ENCODE measurements at places on chromosomes 11 and 22. TPM values are rescaled to one million over a fixed set of nuclear protein-coding genes. Genes with fewer than 3 reads are reported as not detected.

DNA sequence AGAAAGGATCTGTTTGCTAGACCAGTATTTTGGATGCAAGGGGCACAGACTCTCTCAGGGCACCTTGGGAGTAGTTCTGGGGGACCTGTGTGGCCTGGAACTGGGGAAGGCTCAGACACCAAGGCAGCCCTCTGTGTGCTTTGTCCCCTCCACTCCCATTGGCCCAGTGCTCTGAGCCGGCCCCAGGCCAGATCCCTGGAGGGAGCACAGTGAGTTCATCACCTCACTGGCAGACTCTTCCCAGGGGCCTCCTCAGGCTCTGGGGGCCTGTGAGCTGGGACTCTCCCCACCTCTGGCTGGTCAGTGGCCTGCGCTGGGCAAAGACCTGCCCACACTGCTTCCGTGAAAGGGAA lies 51.7 kb downstream of the CHRDL2 start:
- no peak overlapping the region for H3K27ac ChIP-seq
- no peak for DNase-seq
- no peaks in the 10 kb centered on the region for H3K36me3 ChIP-seq
- H3K4me3 ChIP-seq, result no peak overlapping the region
- H3K27me3 ChIP-seq, result no peaks in the 10 kb centered on the region

- no peaks in the 10 kb centered on the region for H3K27me3 ChIP-seq
- no peak overlapping the region for H3K4me3 ChIP-seq
- peaks cover under 1% of the 10 kb centered on the region for H3K4me1 ChIP-seq
- no peak for DNase-seq
- H3K36me3 ChIP-seq, result peaks cover 12% of the 10 kb centered on the region
These were observed 74.3 kb upstream of the ADORA2A start for GRCh38 chr22:24353121-24353520.

- DNase-seq, result no peak
- no peak overlapping the region for H3K27ac ChIP-seq
- no peak overlapping the region for H3K4me3 ChIP-seq
- H3K4me1 ChIP-seq, result no peaks in the 10 kb centered on the region
These were observed 25.0 kb upstream of the SLC5A1 start for GRCh38 chr22:32018056-32018455.

DNA sequence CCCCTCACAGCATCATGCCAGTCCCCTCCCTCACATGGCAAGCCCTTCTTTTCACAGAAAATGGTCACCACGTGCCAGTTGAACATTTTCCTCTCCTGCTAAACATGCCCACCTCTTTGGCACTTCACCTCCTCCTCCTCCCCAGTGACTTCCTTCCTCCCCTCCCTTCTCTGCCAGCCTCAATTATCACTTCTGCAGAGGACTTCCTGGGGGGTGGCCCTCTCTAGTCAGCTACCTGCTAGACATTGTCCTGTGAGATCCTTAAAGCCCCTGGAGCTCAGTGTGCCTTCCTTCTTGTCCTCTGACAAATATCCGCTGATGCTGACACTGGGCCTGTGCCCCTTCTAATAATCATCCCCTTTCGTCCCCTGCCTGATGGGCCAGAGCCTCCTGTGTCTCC lies 43.2 kb upstream of the E2F8 start:
- DNase-seq, result no peak
- H3K36me3 ChIP-seq, result no peaks in the 10 kb centered on the region
- H3K4me1 ChIP-seq, result no peaks in the 10 kb centered on the region
- H3K27ac ChIP-seq, result no peak overlapping the region
- H3K4me3 ChIP-seq, result no peak overlapping the region
- peaks cover 7% of the 10 kb centered on the region for H3K27me3 ChIP-seq

DNA sequence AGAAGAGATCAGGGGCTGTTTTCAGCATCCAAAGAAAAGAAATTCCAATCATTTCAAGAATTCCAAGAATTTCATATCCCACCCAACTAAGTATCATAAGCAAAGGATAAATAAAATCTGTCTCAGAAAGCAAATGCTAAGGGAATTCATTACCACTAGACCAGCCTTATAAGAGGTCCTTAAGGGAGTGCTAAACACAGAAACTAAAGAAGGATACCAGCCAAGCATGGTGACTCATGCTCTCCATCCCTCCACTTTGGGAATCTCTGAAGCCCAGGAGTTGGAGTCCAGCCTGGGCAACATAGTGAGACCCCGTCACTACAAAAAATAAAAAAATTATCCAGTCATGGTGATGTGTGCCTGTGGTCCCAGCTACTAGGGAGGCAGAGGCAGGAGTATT lies 17.8 kb downstream of the FADD start:
- no peak for DNase-seq
- no peak overlapping the region for H3K27ac ChIP-seq
- peaks cover 3% of the 10 kb centered on the region for H3K27me3 ChIP-seq

DNA sequence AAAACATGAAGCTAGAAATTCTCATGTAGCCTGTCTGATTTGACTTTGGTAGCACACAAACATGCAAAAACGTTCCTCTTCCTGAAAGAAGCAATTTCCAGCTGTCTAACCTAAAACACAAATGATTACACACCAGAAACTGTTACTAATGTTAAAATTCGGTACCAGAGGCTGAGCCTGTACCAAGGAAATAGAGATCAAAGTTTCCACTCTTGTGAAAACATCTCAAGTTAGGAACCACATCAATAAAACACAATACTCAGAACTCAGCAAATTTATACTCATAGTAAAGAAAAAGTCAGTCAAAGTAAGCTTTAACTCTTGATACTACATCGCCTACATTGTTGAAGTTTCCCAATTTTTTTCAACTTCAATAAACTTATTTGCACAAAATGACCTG lies 107.8 kb downstream of the FCHSD2 start:
- H3K4me3 ChIP-seq, result no peak overlapping the region
- H3K27me3 ChIP-seq, result no peaks in the 10 kb centered on the region
- no peak overlapping the region for H3K27ac ChIP-seq
- DNase-seq, result no peak

DNA sequence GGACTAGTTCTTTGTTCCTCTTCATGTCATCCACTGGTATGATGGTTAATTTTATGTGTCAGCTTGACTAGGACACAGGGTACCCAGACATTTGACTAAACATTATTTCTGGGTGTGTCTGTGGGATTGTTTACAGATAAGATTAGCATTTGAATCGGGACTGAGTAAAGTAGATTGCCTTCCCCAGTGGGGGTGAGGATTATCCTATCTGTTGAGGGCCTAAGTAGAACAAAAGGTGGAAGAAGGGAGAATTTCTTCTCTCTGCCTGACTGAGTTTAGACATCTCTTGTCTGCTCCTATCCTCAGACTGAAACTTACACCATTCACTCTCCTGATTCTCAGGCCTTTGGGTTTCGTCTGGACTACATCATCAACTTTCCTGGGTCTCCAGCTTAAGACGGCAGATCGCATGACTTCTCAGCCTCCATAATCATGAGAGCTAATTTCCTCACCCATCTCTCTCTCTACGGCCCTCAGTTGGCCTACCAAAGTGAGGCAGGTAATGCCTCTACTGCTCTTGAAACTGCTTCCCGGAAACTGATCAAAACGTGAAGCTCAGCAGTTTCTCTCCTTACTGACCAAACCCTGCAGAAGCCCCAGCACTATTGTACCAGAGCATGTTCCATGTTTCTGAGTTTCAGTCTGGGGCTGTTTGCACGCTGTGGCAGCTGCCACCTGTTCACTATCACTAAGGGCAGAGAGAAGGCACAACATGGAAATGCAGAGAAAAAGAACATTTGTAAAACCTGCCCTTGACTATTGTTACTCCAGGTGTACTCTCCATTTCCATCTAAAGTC lies 95.4 kb downstream of the NXPE2 start:
- DNase-seq, result no peak
- H3K4me1 ChIP-seq, result no peaks in the 10 kb centered on the region
- no peak overlapping the region for H3K4me3 ChIP-seq
- H3K27me3 ChIP-seq, result no peaks in the 10 kb centered on the region

DNA sequence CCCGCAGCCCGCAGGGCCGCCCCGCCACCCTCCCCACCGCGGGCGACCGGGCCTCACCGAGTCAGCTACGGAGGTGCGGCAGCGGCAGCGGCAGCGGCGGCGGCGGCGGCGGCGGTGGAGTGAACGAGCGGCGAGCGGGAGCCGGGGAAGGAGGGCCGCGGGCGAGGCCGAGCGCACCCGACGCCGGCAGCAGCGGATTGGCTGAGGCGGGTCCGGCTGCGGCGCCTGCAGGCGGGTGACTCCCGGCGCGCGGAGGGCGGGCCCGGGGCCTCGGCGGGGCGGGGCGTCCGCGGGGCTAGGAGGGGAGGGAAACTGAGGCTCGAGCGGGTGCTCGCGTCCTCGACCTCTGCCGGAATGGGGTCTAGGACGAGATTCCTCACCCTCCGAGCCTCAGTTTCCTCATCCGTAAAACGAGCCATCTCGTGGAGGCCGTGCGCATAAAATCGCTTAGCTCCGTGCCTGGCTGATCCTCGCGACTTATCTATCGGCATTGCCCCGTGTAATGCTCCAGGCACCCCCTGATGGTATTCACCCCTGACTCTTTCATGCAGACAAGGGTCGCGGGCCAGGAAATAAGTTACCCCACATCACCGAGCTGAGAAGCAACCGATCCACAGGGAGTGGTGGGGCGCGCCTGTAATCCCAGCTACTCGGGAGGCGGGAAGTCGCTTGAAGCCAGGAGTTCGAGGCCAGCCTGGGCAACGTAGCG lies at the start of gene CPT1A:
Gene CPT1A, minus strand, starts transcription at position 199 of the 709 bp plus-strand sequence. CDS start 26,442 bp downstream, outside the sequence.
- no peaks in the 10 kb centered on the region for H3K27me3 ChIP-seq
- H3K4me3 ChIP-seq, result peak within 1 kb of the TSS; percentile 76
- peaks cover 13% of the 10 kb centered on the region for H3K4me1 ChIP-seq
- peak within 1 kb of the TSS; percentile 87 for H3K27ac ChIP-seq

DNA sequence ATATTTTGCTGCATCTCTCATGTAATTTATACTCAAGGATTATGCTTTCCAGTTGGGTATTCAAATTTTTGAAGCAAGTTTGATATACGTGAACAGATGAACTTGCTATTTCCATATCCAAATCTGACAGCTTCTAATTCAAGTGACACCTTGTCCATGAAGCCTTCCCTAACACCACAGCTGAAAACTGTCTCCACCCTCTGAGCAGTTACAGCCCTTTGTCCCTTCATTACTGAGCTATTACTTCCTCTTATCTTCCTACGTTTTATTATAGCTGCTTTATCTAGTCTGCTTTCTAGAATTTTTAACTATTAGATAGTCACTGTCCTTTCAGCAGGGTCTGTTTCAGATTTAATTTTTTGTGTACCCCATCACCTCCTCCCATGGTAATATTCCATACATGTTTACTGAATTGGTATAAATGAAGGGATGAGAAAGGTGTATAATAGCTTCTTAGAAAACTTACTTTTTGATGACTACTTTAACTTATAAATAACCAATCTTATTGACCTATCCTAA lies 13.3 kb upstream of the PRSS23 start:
- no peak overlapping the region for H3K4me3 ChIP-seq
- H3K36me3 ChIP-seq, result no peaks in the 10 kb centered on the region
- no peaks in the 10 kb centered on the region for H3K27me3 ChIP-seq
- DNase-seq, result no peak
- no peak overlapping the region for H3K27ac ChIP-seq

DNA sequence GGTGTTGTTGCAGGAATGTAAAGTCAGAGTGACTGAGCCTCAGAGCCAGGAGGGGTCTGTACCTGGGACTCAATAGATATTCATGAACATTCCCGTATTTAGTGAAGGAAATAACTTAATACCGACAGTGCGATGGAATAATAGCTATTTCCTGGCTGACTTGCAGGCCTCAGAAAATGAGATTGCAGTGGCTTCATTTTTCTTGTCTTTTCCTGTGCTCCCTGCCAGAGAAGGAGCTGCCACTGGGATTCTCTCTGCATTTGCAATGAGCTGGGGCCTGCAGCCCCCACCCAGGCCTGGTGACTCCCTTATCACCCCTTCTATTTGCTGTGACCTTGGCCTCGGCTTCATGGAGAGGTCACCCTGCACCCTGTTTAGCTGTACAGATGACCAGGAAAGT lies 173.4 kb downstream of the MIAT start:
- DNase-seq, result no peak
- no peak overlapping the region for H3K27ac ChIP-seq
- no peak overlapping the region for H3K4me3 ChIP-seq
- peaks cover 2% of the 10 kb centered on the region for H3K27me3 ChIP-seq
- no peaks in the 10 kb centered on the region for H3K4me1 ChIP-seq

DNA sequence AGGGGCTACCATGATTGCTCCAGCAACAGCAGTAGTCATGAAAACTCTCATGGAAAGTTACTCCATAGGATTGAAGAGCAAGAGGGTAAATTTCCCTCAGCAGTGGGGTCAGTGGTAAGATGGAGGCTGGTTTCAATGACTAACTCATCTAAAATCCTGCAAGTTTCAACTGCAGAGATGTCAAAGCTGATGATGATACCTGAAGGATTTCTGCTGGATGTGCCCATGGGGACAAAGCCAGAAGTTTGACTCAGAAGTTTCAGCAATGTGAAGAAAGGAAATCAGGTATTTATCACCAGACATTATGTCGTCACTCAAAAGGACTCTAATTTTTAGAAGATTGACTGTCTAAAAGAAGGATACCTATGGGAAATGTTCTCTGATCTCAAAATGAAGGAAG lies 29.1 kb downstream of the RAB38 start:
- no peak for DNase-seq
- no peak overlapping the region for H3K4me3 ChIP-seq
- H3K4me1 ChIP-seq, result no peaks in the 10 kb centered on the region

DNA sequence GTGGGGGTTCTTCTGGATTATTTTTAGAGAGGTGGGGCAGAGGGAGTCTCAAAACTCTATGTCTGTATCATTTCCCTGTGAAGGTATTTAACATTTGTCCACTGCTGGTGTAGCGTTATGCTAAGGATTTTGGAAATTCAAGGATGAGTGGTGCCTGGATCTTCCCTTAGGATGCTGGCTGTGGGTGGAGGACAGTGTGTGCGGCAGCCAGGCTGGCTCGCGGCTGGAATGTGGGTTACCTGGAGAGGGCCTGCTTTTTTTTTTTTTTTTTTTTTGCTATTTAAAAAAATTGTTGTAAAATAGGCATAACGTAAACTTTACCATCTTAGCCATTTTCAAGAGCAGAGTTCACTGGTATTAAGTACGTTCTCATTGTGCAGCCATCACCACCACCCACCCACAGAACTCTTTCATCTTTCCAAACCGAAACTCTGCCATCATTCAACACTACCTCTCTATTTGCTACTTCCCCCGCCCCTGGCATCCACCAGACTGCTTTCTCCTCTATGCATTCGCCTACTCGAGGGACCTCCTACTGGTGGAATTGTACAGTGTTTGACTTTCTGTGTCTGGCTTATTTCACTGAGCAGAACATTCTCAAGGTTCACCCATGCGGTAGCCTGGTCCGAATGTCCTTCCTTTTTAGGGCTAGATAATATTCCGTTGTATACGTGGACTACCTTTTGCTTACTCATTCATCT lies 67.1 kb downstream of the PARVB start:
- H3K27ac ChIP-seq, result no peak overlapping the region
- no peak for DNase-seq
- H3K4me1 ChIP-seq, result no peaks in the 10 kb centered on the region
- H3K4me3 ChIP-seq, result no peak overlapping the region
- H3K36me3 ChIP-seq, result no peaks in the 10 kb centered on the region
- no peaks in the 10 kb centered on the region for H3K27me3 ChIP-seq

The BACE1 gene
- 17.7 TPM for total RNA-seq

The NOX4 gene
- total RNA-seq, result 0.51 TPM

The CYTH4 gene
- 0.26 TPM for total RNA-seq

The SLC22A9 gene
- total RNA-seq, result not detected

The HIC2 gene
- total RNA-seq, result 1.8 TPM

The TRIM49D1 gene
- total RNA-seq, result not detected

The TMPRSS5 gene
- 0.17 TPM for total RNA-seq

Data from fibroblast of lung (primary cell).